ENCODE measurements at places on chromosomes 2 and 18. TPM values are rescaled to one million over a fixed set of nuclear protein-coding genes. Genes with fewer than 3 reads are reported as not detected.

CTNNA2 gene
- not detected for total RNA-seq

RAPGEF4 gene
- 5.1 TPM for total RNA-seq

DNA sequence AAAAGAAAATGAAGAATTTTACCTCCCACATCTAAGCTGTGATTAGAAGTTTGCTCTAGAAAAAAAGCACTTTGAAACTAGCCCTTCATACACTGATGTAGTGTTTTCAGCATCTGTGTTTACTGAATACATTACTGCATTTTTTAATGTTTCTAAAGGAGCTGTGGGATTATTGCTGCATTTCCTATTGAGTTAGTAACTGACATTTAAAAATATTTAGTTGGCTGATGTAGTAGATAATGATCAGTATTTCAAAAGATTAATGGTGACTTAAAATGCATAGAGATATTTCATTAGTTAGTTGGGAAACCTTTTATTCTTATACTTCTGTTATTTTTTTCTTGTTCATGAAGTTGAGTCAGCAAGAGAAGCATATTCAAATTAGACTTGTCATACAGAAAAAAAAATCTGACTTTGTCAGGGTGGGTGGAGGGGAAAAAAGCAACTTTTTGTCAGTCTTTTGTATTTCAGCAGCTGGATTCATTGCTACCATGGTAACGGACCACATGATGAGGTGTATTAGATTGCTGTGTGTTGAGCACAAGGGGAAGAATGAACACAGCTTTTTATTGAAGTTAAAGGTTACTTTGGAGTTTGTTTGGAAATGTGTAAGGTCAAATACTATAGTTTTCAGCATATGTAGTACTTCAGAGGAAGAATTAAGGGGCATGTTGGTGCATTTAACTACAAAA is at the start of gene DTNA:
DTNA (plus strand) TSS at position 549 of the 692 bp plus-strand sequence. CDS start 45,679 bp downstream, outside the sequence.
- DNase-seq: peak; percentile 55

DNA sequence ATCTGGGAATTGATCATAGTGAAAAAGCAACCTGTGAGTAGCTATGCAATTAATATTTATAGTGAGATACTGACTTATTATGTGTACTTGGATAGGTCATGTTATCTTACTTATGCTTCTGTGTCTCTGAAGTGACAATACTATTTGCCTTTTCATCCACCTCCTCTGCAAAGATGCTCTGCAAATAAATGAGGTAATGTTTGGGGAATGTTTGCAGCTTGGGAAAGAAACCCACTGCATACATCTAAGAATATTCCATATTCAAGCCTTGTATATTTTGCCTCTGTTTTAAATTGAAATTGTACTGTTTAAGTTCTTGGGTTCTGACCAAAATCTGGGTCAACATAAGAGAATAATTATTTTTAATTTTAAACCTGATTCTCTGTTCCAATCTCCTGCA is 217.4 kb upstream of the DTNA start:
- DNase-seq: no peak

CXCR4 gene
- 164 TPM for total RNA-seq

- DNase-seq: no peak
Observed at GRCh38 chr2:126949775-126950174, 51.1 kb downstream of the TEX51 start.

- no peak for DNase-seq
Observed at GRCh38 chr2:235833971-235834620, 334.1 kb downstream of the GBX2 start.

DNA sequence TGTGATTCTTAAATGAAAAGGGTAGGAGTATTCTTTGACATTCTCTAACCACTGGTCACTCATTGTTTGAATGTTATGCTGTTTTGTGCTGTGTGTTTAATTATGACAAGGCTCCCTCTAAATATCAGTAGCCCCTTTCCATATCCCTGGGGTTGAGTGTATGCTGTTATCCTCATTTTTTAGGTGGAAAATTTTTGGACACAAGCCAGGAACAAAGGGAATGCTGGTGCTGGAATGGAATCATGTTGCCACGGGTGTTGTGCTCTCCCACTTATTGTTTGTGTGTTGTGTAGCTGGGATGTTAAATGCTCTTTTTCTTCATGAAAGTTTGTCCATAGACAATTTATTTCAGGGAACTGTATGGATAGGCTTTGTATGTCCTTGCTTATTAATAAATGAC is 43.3 kb downstream of the ZNF532 start:
- no peak for DNase-seq

DNA sequence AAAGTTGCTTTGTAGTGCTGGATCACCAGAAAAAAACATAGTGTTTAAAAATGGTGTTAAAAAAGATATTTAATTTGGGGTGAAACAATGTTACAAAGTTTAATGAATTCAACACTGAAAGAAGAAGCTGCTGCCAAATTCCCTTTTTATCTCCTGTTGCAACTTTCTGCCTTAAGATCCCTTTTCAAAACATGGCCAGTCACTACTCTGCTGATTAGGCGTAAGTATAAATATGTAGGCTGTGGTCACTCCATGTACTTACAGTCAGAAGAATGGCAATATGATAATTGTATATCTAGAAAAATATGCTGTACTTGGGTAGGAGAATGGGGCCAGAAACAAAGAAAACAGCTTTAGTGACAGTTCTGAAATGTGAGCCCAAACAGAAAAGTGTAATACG is 123.5 kb upstream of the ZBTB14 start:
- DNase-seq: no peak

DNA sequence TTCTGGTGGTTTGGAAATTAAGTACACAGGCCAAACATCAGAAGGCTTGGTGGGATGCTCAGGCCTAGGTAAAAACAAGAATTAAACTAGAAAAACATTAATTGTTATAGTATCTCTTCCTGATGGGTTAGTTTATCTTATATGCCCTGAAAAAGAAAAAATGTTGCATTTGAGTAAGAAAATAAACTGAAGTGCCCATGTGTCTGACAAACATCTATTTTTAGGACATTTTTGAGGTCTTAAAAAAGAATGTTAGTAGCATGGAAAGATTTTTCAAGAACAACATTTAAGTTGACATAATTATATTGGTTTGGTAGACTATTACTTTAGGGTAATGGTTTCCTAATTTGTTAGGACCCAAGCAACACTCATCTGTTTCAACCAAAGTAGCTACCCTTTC is 140.1 kb upstream of the RND3 start:
- no peak for DNase-seq

GRCh38 chr18:22182884-22183697 is 13.7 kb downstream of the GATA6 start:
- no peak for DNase-seq

GRCh38 chr2:209688385-209688784 is 83.2 kb upstream of the UNC80 start:
- no peak for DNase-seq

GRCh38 chr2:234292205-234292961 is 204.5 kb downstream of the ARL4C start:
- no peak for DNase-seq

DNA sequence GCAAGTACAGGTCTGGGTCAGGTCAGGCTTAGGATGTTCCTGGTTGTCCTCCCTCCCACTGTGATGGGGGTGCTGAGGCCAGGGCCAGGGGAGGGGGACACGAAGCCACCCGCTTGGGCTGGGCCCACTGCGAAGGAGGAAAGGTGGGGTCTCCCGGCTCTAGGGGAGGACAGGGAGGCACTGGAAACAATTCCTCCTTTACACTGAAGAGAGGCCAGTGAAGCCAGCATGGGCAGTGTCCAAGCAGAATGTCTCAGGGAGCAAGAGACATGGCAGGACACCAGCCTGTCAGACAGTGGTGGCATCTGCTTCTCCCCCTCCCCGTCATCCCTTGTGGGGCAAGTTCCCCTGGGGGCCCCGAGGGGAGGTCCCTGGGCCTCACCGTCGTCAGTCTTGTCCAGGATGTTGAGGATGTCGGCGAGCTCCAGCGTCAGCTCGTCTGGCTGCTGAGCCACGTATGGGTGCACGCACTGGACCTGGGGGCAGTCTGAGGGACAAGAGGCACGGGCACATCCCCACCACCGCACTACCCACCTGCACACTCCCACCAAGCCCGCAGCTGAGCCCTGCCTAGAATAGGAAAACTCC is 10.8 kb downstream of the SNORC start:
- DNase-seq: no peak

DNA sequence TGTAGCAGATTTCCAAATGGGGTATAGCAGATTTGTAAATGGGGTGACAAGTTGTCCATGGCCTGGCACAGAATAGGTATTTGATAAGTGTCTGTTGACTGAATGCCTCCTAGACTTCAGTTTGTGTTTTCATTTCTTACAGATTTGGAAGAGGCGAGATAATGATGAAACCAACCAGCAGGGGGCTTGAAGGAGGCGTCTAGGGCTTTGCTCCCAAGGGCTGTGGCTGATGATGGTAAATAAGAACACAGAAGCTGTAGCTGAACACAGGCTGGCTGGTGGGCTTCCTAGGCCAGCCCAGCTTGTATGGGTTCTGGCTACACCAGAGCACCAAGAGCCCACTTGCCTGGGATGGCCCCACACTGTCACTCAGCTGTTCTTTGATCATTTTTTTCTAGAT is 19.4 kb downstream of the SFTPB start:
- DNase-seq: peak; percentile 45

DNA sequence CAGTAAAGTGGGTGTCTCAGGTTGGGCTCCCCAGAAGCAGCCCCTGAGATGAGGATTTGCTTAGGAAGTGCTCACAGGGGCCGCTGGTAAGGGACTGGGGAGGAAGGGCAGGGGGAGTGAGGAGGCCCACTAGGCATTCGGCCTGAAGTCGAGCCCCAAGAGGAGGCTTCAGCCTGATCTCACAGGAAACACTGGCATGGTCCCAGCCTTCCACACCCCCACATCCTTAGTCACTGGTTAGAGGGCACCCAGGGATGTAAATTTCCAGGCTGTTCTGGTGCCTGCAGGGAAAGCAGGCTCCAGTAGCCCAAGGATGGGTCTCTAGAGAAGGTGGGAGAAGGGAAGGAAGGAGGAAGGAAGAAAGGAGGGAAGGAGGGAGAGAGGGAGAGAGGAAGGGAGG is 22.4 kb upstream of the KCNK3 start:
- no peak for DNase-seq

DNA sequence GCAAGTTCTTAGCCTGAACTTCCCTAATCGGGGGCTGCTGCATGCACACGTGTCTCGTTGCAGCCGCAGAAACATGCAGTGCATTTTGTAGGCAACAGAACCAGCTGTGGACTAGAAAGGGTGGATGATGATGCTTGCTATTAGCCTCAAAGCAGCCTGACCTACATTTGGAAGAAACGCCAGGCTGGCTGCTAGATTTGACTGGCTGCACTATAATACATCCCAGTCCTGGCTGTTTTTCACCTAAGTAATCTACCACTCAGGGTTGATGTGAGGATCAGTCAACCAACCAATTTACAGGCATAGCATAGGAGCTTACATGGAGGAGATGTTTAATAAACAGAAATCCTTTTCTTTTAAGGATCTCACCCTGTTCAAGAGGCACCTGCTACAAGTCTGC is 56.4 kb upstream of the SPP2 start:
- DNase-seq: no peak

DNA sequence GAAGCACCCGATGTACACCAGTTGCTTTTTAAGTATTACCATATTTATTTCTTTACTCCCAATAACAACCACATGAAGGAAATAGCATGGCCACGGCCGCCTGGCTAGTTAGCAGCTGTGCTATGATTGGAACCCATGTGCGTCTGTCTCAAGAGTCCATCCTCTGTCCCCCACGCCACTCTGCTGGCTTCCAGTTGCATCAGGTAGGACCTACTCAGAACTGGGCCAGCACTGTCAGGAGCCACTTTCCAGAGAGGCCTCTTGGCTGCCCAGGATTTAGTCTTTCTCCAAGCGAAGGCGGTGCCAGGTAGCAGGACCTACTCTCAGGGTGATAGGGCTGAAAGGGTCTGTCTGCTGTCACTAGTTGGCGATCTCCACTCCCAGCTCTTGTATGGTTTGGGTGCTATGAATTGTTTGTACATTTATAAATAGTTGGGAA is 22.1 kb downstream of the ASB18 start:
- no peak for DNase-seq

- no peak for DNase-seq
Observed at GRCh38 chr2:217755027-217755745, 247.6 kb downstream of the TNS1 start.

DNA sequence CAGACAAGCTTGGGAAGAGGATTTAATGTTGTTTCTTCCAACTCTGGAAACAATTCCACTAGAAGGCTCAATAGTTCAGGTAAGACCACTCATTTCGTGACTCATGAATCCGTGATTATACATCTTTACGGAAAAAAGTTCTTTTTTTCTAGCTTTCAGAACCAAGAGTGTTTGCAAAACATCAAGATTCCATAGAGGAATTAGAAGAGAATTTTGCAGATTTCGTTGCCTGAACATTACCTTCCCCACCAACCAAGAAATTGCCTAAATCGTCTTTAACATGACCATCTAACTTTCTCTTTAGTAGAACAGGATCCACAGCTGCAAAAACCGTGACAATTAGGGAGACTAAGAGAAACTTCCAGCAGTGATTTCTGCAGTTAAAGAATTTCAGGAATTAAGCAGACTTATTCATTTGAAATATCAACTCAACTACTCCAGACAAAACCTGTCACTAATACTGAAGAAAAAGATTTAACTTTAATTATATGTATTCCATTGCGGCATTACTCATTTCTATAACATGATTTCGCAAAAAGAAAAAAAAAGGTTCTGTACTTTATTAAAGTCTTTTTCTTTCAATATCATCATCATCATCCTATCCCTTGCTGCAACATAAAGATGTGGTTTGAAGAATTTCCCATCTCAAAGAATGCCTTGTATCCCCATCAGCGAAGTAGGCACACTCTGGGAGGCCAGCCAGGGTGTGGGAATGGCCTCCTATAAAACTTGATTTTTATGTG is 1.9 kb upstream of the NAB1 start:
- DNase-seq: peak; percentile 58

EFHD1 gene
- total RNA-seq: 18.7 TPM

- no peak for DNase-seq
Observed at GRCh38 chr18:58135183-58135641, 91.2 kb downstream of the NEDD4L start.

- no peak for DNase-seq
Observed at GRCh38 chr2:95738301-95738700, 146.5 kb downstream of the TRIM43 start.

GRCh38 chr2:7377916-7378569 is 460.8 kb downstream of the RNF144A start:
- peak; percentile 80 for DNase-seq

GRCh38 chr2:17355608-17356329 is 162.5 kb downstream of the RAD51AP2 start:
- DNase-seq: no peak

- DNase-seq: no peak
Observed at GRCh38 chr2:234366891-234367290, 130.0 kb downstream of the ARL4C start.

GRCh38 chr18:13427354-13427753 is 208.8 kb downstream of the LDLRAD4 start:
- DNase-seq: no peak

UGT1A4 gene
- not detected for total RNA-seq

XDH gene
- total RNA-seq: 0.03 TPM

GRCh38 chr2:233464056-233464455 is 102.5 kb downstream of the USP40 start:
- DNase-seq: no peak

DNMT3A gene
- total RNA-seq: 26.1 TPM

DNA sequence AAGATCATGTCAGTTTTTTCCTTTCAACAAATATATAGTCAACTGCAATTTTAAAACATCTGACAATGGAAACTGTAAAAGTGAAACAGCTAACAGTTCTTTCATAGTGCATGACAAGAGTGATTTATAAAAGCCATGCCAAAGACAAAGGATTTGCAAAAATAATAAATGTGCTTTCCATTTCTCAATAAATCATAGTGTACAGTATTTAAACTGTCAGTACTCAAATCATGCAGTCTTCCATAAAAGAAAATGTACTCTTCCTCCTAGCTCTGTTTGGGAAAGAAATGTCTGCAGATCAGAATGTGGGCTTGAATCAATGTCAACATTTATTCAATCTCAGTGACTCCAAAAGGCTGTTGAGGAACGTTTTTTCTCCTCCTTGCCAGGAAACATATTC is 131.7 kb upstream of the PDE1A start:
- no peak for DNase-seq
